ENCODE measurements at places on chromosomes 4 and X.

DNA sequence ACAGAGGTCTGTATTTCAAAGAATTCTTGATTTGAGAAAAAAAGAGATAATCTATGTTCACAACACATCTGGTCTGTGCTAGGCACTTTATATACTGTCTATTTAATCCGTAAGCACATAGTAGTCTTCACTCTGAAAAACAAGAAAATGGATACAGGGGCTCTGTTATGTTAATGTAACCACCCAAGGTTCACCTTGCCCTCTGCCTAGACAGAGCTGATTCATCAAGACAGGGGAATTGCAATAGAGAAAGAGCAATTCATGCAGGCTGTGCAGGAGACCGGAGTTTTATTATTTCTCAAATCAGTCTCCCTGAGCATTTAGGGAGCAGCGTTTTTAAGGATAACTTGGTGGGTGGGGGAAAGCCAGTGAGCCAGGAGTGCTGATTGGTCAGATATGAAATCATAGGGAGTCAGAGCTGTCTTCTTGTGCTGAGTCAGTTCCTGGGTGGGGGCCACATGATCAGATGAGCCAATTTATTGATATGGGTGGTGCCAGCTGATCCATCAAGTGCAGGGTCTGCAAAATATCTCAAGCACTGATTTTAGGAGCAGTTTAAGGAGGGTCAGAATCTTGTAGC lies 92.9 kb upstream of the TNIP3 start:
- no peak for DNase-seq

DNA sequence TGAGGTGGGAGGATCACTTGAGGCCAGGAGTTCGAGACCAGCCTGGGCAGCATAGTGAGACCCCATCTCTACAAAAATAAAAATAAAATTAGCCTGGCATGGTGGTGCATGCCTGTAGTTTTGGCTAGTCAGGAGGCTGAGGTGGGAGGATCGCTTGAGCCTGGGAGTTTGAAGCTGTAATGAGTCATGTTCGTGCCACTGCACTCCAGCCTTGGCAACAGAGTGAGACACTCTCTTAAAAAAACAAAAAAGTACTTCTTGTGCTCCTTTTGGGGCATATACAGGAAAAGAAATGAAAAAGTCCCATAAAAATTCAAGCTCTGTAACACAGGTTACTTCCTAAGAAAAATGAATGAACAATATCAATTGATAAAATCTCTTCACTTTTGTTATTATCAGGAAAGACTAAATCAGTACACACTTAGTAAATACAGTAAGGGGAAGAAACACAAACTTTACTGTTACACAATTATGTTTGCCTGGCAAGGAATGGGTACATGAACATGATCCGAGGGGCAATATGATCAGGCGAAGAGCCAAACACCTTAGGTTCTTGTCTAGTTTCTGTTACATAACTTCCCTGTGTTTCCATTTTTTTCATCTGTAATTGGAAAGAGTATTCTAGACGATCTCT lies 46.9 kb downstream of the CCDC158 start:
- no peak for DNase-seq

- DNase-seq: no peak
Measured at GRCh38 chrX:152876931-152877840, 20.7 kb upstream of the ZNF185 start.

GRCh38 chr4:75658876-75659275 lies 14.3 kb downstream of the G3BP2 start:
- no peak for DNase-seq

- no peak for DNase-seq
Measured at GRCh38 chrX:44225667-44226066, 117.8 kb downstream of the EFHC2 start.

GRCh38 chr4:7654550-7655445 lies 220.1 kb upstream of the PSAPL1 start:
- no peak for DNase-seq
